ENCODE measurements at places on chromosomes 5 and 9.

GRCh38 chr5:102867992-102868662 lies 113.0 kb downstream of the PAM start:
- no peak for DNase-seq

DNA sequence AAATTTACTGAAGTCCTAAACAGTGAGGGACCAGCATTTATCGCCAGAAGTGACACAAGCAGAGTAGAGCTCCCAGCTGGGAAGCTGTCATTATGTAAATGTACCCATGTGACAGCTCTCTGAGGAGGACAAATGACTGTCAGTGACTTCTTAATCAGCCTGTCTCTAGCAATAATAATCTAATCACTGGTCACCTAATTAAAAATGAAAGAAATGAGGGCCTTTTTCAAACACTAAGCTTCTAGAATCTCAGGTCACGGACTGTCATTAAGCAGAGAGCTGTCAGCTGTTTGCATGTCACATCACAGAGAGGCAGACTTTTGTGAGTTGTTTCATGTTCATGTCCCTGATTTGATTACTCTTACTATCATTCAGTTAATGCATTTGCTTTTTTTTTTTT lies 77.9 kb upstream of the FBXL17 start:
- no peak for DNase-seq

GRCh38 chr5:43304525-43304924 lies 8.7 kb downstream of the HMGCS1 start:
- no peak for DNase-seq

- DNase-seq: no peak
Measured at GRCh38 chr5:22295832-22296231, 557.3 kb downstream of the CDH12 start.

All from transverse colon (tissue), 4 donors.